ENCODE measurements at places on chromosomes 5 and 9.

DNA sequence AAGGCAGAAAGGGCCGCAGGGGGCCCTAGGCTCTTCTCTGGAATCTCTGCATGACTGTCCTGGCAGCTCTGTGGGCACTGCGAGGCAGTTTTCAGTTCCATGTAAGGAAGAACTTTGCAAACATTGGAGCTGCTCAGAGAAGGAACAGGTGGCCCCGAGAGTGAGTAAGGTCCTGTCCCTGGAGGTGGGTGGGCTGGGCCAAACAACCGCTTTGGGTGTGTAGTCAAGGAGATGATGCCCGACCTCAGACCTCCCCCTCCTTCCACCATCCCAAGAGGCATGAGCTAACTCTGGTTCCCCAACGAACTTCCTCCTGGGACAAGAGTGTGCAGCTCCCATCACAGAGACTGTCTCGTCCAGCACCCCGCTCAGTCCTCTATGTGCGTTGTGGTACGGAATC is 20.5 kb downstream of the CSF1R start:
- DNase-seq, result no peak

- DNase-seq, result peak; percentile 81
Observed at GRCh38 chr9:126781186-126782052, 23.4 kb upstream of the ZBTB43 start.

DNA sequence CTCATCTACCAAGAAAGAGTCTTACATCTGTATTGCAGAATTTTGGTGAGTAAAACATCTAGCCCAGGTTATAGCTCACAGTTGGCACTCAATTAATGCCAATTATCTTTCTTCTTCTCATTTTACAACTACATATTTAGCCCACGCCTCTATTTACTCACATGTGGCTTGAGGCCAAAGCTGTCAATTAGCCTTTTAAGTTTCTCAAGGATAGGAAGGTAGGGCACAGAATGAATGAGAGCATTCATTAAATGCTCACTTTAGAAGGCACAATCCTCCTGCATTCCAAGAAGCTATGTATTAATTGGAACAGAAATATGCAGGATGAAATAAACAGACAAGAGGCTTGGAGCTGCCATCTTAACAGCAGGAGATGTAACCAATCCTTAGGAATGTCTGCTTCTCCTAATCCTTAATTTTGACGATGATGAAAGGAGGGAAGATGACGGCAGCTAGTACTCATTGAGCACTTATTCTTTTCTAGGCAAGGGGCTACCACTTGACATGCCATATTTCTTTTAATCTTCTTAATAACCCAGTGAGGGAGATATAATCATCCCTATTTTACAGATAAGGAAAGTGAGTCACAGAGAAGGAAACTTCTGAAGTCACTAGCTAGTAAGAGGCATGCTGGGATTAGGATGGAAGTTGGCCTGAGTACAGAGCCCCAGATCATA is 30.8 kb upstream of the PANK3 start:
- no peak for DNase-seq

DNA sequence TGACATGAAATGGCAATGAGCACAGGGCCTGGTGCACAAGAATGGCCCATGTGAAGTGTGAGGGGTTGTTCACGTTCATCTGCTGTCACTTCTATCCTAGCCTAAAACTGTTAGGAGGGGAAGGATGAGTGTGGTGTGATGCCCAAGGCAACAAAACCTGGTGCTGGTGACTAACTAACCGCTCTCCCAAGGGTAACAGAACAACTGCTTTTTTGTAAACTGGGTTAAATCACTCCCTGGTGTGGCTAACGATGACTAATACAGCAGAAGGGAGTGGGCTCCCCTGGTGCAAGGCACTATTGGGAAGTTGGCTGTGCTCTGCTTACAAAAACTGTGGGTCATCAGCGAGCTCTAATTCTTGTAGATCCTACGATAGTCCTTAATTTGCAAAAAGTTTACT is 103.2 kb upstream of the VCAN start:
- no peak for DNase-seq

GRCh38 chr9:99040251-99040900 is 64.5 kb upstream of the TGFBR1 start:
- DNase-seq, result no peak

DNA sequence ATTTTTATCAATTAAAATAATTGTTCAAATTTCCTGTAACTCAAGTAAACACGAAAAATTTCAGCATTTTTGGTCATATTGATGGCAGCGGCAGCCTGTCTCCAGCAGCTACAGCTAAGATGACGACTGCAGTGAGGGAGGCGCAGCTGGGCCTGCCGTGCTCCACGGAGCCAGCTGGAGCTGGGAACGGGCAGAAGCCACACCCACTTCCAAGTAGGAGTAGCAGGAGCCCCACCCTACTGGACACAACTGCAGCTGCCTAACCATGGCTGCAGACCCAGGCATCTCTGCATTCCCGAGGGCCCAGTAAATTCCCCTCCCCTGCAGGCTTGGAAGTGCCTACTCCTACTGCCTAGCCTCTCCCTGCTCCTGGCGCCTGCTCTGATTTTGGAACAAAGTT is 2031.7 kb downstream of the EFNA5 start:
- DNase-seq, result no peak

GRCh38 chr9:35415402-35416097 is 74.4 kb upstream of the RUSC2 start:
- no peak for DNase-seq

DNA sequence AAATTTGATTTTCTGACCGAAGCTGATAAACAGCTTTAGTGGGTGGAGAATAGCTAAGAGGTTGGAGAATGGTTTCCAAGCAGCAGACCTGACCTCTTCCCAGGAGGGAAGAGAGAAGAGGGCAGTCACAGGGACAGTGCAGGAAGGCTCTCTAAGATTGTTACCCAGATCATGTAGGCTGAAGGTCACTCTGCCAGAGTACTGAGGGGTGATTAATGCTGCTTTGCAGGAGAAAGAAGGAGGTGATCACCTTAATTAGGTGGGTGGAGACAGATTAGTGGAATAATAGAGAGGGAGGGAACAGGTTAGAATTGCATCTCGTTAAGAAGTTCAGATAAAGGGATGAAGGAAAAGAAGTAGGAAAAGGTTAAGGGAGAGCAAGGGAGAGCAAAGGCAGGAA is 440.5 kb downstream of the BRINP1 start:
- no peak for DNase-seq

GRCh38 chr9:126502417-126503332 is 111.1 kb upstream of the LMX1B start:
- no peak for DNase-seq

GRCh38 chr5:112372543-112372942 is 46.5 kb downstream of the EPB41L4A start:
- DNase-seq, result no peak

- no peak for DNase-seq
Observed at GRCh38 chr5:116573702-116574366, 789 bp downstream of the SEMA6A start.

DNA sequence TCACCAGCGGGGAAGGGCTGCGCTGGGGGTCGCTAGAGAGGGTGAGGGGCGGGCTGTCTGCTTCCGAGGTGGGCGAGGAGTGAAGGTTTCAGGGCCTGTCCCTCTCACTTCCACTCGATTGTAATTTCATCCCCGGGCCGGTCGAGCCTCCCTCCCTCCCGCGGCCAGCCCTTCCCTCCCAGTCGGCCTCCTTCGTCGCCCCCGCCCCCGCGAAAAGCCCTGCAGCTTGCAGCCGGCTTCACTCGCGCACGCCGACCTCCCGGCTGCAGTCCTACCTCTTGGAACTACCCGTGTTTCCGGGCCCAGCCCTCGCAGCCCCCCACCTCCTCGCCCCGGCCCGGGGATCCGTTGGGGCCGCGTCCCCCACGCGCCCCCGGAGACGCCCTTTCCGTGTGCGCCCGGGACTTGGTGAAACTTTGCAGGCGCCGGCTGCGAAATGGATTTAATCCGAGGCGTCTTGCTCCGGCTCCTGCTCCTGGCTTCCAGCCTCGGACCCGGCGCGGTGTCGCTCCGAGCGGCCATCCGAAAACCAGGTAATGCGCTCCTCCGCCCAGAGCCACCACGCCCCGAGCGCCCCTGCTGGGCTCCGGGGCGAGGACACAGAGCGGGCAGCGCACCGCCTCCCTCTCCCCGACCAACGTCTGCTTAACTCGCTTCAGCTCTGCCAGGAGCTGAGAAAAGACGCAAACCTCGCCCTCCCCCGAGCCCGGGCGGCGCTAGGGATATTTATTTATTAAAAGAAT is at the start of gene EGFLAM:
TSS of gene EGFLAM (plus strand) at position 241 of the 743 bp plus-strand sequence. CDS start at position 437, 196 bp downstream.
- no peak for DNase-seq

DNA sequence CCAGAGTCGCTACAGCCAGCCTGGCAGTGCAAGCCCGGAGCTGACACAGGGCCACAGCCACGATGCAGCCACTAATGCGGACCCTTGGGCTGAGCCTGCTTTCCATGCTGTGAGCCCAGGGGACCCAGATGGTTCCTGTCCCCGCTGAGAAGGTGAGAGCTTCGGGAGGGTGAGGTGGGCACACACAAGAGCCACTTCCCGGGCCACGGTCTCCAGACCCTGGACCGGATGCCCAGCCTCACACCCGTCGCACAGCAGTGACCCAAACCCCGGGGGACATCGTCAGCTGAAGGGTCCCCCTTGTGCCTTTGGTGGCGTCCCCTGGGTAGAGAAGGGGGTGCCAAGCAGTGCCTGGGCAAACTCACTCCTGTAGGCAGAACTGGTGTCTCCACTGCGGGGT is 13.4 kb downstream of the PAEP start:
- no peak for DNase-seq

- no peak for DNase-seq
Observed at GRCh38 chr5:169429044-169429443, 128.1 kb upstream of the SLIT3 start.

GRCh38 chr9:72441848-72442607 is 77.0 kb upstream of the ZFAND5 start:
- DNase-seq, result no peak

- DNase-seq, result no peak
Observed at GRCh38 chr5:90297045-90297764, 112.4 kb downstream of the CETN3 start.

- no peak for DNase-seq
Observed at GRCh38 chr9:118023644-118024043, 319.4 kb downstream of the TLR4 start.

GRCh38 chr9:2859776-2860379 is 16.0 kb upstream of the PUM3 start:
- DNase-seq, result peak; percentile 47

DNA sequence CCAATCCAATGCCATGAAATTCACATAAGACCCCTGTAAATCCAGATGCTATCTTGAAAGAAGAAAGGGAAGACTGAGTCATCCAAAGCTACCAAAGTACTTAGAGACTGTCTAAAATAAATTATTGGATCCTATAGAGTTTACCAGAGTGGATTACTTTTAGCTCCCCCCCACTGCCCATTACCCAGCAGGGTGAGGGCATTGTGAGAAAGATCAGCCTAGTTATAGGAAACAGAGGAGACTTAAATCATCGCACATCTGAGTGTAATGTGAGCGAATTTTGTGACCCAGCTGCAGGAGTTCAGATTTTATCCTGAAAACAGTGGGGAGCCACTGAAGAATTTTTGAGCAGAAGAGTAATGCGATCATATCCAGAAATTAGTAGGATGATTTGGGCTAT is 1.6 kb upstream of the ENHO start:
- no peak for DNase-seq

GRCh38 chr5:125232779-125233230 is 486.4 kb upstream of the ZNF608 start:
- no peak for DNase-seq

- DNase-seq, result no peak
Observed at GRCh38 chr5:174030286-174030685, 15.2 kb upstream of the NSG2 start.

GRCh38 chr5:167565189-167565954 is 726.1 kb upstream of the WWC1 start:
- DNase-seq, result peak; percentile 38

GRCh38 chr5:36724467-36725332 is 118.3 kb downstream of the SLC1A3 start:
- no peak for DNase-seq

GRCh38 chr9:121684381-121685145 is 33.1 kb downstream of the DAB2IP start:
- peak; percentile 9 for DNase-seq

- peak; percentile 6 for DNase-seq
Observed at GRCh38 chr5:81971111-81971711, 612 bp upstream of the ATG10 start.

DNA sequence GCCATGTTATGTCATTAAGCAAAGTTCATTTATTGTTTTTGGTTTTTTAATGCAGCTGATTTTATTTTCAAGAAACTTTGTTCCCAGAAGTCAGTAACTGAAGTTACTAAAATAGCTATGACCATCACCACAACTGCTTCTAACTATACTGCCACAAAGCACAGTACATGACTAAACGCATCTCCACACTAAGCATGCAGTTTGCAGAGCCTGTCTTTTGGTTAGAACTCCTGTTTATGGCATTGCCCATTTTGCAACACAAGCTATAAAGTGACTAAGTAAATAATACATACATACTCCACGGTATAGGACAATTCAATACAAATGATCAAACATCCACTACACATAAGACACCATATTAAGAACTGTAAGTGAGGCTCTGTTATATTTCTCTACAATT is 109.7 kb downstream of the MLLT3 start:
- peak; percentile 9 for DNase-seq

DNA sequence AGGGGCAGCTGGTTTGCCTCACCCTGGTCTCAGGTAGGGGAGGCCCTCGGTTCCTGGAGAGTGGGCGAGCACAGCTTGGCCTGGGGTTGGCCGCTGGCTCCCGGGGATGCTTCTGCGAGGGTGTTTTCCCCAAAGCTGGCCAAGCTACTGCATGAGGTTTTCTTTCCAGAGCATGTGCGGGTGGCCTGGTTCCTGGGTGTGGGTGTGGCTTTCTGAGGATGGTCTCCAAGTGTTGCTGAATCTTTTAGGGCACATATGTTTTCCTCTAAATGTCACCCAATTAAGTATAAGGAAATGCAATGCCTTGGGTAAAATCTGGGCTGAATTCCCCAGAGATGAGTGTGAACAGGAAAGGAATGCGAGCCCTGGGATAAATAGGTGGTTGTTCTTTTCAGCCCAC is 115.8 kb upstream of the ICE1 start:
- no peak for DNase-seq

- DNase-seq, result no peak
Observed at GRCh38 chr9:32877639-32878217, 94.4 kb downstream of the TMEM215 start.

DNA sequence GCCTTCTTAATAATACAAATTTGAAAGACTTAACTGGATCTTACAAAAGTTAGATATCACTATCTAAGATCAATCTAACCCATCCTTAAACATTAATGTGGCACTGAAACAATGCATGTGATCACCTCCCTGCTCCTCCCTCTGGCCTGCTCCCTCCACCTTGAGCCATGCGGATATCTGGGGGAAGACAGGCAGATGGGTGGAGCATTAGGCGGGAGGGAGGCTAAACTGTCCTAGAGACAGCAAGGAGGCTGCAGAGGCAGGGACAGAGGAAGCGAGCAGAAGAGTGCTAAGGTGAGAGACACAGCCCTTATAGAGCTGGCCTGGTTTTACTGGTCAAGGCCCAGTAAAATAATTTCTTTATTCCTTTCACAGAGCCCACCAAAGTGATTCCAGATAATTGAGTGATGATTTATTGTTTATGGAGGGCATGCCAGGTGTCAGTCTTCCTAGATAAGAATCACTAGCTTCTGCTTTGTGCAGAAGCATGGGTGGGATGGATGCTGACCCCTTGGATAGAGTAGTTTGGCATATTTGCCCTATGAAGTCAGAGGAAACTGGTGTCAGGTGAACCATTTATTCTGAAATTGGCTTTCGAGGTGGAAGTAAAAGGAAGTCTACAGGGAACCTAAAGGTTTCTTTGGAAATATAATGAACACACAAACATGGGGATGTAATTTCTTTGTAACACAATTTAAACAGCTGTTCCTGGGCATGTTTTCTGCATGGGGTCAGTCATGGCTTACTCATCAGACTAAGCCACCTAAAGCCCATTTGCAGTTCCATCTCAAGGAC is 188.3 kb downstream of the GNAQ start:
- DNase-seq, result no peak

- DNase-seq, result no peak
Observed at GRCh38 chr9:110599468-110599867, 19.9 kb upstream of the SVEP1 start.
